ENCODE measurements at places on chromosomes 2 and 18. TPM values are rescaled to one million over a fixed set of nuclear protein-coding genes. Genes with fewer than 3 reads are reported as not detected.

- DNase-seq: peak; percentile 38
These were observed 517.0 kb downstream of the PTPRM start for GRCh38 chr18:8084160-8084559.

Gene CACNB4
- total RNA-seq: 8.1 TPM

DNA sequence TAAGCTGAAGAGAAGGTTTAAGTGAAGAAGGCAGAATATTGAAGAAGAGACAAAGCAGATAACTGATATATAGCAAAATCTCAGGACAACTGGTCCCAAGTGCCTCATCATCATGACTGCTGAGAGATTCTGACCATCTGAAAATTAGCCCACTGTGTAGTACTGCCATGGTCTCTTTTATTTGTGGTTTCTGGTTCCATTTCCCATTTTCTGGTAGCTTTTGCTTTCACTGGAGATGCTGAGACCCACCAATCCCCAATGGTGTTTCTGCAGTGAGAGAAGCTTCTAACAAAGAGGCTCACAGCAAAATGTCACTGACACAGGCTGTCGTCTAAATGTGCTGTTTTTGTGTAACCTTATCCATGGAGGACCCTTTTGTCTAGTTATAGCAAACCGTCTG is 79.5 kb downstream of the TMEM163 start:
- no peak for DNase-seq

Gene EFR3B
- 6.1 TPM for total RNA-seq

- no peak for DNase-seq
These were observed 56.0 kb upstream of the FZD7 start for GRCh38 chr2:201977651-201978050.

Gene TBR1
- not detected for total RNA-seq

GRCh38 chr18:36769172-36769571 is 59.6 kb downstream of the TPGS2 start:
- DNase-seq: no peak

GRCh38 chr2:209936106-209936666 is 66.3 kb upstream of the RPE start:
- DNase-seq: peak; percentile 14

- no peak for DNase-seq
These were observed 562 bp downstream of the CENPA start for GRCh38 chr2:26786207-26787028.

All from lung (tissue), 17 donors.